NCI-H1417 (cell line): ENCODE measurements at places on chromosomes 13 and 19.

DNA sequence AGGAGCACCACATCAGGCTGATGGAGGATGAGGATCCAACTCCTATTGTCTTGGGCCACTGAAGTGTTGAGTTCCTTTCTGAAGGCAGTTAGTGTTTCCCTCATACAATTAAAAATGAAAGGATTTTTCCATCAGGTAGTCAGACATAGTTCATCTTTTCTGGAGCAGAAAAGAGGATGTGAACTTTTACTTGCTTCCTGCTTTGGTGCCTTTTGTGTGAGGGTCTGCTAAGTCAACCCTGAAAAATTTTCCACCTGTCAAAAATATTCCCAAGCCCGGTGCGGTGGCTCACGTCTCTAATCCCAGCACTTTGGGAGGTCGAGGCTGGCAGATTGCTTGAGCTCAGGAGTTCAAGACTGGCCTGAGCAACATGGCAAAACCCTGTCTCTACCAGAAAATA is 43.9 kb downstream of the RGCC start:
- DNase-seq, result no peak

DNA sequence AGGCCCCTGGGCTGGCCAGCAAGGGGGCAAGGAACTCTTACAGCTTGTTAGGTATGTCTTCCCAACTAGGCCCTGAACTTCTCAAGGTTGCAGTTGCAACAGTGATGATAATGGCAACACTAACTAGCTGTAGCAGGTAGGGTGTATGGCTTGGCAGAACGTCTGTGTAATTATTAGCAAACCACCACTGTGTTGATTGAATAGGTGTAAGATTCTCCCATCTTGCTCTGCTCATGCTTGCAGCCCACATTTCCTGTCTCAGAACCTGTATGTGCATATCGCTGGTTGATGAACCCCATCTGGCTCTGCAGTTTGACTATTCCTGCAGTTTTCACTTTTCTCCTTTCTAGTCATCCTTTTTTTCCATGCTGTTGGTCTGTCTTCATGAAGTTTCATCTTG is 178.8 kb downstream of the KATNAL1 start:
- DNase-seq, result no peak

DNA sequence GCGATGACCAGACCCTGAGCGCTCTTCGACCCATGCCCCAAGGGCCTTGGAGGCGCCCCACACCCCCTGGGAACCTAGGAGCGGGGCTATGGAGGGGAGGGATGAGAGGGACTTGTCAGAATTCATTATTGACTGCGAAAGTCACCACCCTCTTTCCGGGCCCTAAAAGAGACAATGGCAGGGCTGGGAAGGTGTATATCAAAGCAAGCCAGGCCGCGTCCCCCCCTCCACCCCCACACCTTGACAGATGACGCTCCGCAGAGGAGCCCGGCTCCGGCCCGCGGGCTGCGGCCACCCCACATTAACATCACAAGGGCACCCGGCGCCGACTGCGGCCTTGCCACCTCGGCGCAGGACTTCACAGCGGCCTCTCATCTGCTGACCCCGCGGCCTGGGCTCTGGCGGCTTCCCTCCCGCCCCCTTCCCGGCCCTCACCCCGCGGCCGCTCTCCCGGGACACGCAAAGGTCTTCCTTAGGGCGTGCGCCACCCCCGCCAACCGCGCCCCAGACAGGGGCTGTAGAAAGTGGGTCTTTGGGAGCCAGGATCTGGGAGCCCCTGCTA is 2.4 kb downstream of the CDX2 start:
- DNase-seq, result no peak

DNA sequence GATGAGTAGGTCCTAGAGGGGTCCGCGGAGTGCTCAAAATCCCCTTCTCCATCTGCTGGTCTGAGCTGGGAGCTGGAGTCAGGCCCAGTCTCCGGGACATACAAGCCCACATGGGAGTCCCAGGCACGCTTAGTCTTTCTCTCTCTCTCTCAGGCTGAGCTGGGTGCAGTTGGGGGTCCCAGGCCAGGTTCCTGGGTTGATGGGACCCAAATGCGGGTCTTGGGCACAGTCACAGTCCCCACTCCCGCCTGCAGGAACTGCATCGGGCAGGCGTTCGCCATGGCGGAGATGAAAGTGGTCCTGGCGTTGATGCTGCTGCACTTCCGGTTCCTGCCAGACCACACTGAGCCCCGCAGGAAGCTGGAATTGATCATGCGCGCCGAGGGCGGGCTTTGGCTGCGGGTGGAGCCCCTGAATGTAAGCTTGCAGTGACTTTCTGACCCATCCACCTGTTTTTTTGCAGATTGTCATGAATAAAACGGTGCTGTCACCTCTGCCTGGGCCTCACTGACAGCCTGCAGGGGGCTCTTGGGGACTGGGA is 23.8 kb downstream of the CYP4F12 start:
- no peak for DNase-seq

DNA sequence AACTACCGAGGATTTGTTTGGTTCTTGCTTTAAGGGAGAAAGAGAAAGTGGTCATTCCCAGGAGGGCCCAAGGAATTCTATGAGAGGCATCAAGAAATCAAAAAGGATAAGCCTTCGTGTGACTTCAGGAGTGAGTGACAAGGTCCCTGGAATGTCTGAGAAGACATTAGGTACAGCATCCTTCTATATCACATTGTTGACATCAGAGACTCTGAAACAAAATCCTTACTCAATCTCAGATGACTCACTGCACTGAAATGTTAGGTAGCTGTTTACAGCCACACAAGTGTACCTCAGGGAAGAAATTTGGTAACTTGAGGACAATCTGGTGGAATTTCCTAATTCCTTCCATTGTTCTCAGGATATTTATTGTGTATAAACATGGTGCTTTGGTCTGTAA is 7.9 kb upstream of the LGALS14 start:
- no peak for DNase-seq

GRCh38 chr19:16625163-16625958 is 2.6 kb downstream of the MED26 start:
- no peak for DNase-seq

DNA sequence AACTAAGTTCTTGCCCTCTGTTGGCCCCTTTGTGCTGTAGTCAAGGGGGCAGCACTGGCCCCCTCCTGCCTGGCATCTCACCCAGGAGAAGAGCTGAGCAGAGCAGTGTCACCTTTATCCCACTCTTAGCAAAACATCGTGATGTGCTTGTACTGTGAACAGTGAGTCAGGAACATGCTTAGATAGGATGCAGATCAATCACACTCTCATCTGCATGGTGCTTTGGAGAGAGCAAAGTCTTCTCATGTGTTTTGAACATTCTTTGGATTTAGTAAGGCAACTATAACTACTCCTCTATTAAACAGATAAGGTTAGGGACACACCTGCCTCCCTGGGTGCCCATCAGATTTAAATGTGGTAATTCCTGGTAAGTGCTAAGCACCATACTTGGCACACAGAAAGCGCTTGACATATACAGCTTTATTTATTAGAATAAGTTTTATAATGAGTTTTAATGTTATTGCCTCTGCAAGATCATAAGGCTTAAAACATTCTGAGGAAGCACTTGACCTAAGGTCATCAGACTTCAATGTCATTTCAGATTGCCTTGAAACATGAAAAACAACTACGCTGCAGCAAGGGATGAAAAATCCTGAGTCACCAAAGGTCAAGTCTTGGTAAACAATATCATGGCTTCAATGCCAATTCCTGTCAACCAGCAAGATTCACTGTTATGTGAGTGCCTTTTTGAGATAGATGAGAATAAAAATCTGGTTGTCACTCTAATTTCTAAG is 82.4 kb upstream of the IRS2 start:
- no peak for DNase-seq

GRCh38 chr13:85671336-85671735 is 127.9 kb downstream of the SLITRK6 start:
- no peak for DNase-seq

DNA sequence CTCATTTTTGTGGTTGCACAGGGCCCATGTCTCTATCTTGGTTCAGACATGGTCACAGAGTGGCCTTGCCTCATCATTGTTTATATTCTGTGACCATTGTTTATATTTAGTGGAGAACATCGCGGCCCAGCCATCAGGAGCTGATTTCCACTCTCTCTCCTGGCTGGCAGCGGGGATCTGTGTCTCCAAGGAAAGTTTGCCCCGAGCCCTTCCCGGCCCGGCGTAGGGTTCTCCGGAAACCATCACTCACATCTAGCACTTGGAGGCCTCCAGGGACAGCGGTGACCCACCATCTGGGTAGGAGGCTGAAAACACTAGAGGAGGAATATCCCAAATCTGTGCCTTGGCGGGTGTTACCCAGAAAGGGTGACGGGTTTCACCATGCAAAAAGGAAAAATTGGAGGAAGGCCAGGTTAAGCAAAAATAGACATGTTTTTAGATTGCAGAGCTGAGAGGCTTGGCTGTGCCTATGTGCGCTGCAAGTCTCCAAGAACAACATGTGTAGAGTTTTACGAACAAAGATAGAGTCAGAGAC is 726 bp upstream of the ZNF358 start:
- no peak for DNase-seq

DNA sequence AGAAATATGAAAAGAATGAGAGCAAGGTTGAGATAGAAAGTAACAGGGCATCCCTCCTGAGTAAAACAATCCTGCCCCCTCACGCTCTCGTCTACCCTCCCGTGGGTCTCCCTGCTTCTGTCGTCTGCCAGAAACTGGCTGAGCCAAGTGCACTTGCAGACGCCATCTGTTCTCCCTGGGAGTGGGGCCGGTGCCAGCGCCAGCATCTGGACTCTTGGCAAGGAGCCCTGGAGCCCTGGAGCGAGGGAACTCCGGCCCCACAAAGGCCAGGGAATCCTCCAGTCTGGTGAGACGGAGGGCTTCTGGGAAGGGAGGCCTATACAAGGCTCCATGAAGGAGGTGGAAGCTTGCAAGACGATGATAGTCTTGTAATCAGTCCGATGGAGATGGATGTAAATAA is 2.3 kb upstream of the TMEM91 start:
- peak; percentile 85 for DNase-seq

- DNase-seq, result peak; percentile 43
Measured at GRCh38 chr13:91660076-91660415, 261.6 kb downstream of the GPC5 start.

DNA sequence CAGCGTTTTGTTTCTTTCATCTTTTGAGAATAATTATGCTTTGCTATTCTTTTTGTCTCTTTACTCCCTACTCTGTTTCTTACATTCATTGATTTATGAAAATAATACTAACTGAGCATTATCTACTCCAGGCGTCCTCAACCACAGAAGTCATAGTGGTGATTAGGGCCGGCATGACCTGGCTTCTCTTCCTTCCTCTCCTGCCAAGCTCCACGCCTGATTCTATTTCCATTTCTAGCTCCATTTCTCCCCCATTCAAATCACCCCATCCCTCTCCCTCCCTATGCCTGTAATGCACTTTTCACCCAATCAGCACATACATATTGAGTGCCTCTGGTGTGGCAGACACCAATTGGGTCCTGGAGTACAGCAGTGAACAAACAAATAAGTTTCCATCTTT is 183.2 kb upstream of the GPR12 start:
- DNase-seq, result no peak

DNA sequence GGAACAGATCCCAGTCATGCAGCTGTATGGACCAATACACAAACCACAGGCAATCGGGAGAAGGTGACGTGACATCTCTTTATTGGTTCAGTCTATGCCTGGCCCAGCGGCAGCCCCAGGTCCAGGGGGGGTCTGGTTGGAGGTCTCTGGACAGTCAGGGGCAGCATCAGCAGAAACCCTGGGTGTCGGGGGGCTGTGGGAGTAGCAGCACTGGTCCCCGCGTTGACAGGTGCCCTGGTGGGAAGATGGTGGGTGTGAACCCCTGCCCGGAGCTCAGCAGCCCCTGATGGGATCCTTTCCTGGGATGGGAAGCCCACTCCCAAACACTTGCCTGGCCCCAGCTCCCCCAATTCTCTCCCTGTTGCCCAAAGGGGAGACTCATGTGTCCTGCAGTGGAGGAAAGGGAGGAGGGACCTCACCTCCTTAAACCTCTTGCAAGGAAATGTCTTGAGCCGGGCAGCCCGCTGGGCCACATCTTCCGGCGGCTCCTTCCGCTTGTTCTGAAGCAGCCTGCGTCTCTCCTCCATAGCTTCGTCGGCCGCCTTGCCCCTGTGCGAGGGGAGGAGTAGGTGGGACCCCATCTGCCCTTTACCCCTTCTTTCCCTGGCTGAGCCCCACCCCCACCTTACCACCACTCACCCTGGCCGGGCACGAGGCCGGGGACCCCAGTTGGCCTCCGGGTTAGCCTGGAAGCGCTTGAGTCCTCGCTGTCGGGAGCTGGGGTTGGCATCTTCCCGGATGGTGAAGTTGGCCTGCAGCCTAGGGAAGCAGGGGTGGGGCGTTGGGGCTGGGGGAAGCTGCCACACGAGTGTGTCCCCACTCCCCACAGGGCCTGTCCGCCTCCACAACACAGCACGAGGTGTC is 2.4 kb upstream of the LYL1 start:
- DNase-seq, result no peak

- peak; percentile 61 for DNase-seq
Measured at GRCh38 chr19:6087074-6087571, 23.2 kb downstream of the RFX2 start.

- DNase-seq, result no peak
Measured at GRCh38 chr19:28581468-28581770, 631.5 kb downstream of the UQCRFS1 start.

DNA sequence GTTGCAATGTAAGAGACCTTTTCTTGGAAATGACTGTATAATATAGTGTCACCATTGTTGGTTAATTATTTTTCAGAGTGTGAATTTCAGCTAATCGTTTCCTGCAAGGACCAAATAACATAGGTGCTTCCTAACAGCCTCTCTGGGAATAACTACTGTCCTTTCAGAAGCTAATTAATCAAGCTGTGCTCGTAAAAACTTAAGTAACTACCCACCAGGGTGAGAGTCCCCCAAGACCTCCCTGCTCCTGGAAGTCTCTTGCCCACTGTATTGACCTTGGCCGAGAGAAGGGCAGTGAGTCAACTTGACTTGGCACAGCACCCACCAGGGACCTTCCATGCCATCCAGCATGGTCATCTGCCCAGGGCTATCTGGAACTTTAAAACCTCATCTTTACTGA is 50.3 kb downstream of the UQCRFS1 start:
- DNase-seq, result no peak

DNA sequence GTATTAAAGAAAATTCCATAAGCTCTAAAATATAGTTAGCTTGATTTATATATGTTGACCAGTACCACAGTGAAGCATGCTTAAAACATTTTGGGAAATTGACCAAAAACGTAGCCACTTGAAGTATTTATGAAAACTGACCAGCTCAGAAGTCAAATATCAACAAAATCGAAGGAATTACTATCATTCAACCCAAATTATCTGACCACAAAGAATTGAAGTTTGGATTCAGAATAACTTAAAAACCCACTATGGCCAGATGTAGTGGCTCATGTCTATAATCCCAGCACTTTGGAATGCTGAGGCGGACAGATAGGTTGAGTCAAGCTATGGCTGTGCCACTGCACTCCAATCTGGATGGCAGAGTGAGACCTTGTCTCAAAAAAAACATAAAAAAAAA is 31.9 kb downstream of the GPALPP1 start:
- DNase-seq, result no peak
